Activated CD8-positive, alpha-beta memory T cell treated with anti-CD3 and anti-CD28 coated beads for 48 hours (primary cell): ENCODE measurements at places on chromosomes 5 and 9.

DNA sequence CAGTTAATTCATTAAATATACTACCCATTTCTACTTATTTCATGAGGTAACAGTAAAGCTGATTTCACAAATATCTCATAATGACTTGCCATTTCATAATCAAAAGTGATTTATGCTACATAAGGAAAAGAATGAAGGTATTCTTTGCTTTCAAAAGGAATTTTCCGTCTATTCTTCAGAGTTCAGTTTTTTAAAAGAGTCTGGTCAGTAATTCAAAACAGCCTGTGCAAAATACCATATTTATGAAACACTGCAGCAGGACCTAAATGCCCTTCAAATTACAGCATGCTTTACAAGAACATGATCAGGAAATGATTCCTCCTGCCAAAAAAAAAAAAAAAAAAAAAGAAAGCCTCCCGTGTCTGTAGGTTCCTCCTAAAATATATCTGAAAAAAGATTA, 154.7 kb downstream of the KIAA0825 start:
- no peak for DNase-seq

DNA sequence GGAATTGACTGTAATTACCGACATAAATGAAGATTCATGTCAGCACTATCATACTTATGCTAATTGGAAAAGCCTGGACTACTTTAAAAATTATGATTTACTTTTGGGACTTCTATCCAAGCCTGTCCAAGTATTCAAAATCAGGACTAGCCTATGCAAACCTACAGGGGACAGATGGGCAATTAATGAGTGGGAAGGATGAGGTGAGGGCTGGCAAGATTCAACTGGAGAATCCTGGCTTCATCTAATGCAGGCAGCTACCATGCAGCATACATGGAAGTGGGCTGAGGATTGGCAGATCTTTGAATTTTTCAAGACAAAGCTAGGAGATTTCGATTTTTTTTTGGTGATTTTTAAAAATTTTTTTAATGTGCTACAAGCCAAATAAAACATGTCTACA, 532.6 kb downstream of the CSNK1G3 start:
- no peak for DNase-seq

DNA sequence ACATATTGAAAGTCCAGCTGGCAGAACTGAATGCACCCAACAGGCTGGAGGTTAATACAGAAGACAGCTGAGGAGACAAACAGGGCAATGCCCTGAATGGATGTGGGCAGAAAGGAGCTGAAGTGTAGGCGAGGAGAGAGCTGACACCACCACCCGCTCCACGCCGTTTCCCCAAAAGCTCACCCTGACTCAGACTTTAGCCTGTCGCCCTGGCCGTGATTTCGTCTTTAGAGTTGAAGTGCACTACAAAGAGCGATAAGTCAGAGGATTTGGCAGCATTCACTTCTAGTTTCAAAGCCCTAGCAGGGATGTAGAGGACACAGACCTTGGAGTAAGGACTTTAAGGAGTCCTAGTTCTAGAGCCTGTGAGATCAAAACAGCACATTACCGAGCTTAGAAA, 2.2 kb upstream of the ERAP1 start:
- DNase-seq = no peak

DNA sequence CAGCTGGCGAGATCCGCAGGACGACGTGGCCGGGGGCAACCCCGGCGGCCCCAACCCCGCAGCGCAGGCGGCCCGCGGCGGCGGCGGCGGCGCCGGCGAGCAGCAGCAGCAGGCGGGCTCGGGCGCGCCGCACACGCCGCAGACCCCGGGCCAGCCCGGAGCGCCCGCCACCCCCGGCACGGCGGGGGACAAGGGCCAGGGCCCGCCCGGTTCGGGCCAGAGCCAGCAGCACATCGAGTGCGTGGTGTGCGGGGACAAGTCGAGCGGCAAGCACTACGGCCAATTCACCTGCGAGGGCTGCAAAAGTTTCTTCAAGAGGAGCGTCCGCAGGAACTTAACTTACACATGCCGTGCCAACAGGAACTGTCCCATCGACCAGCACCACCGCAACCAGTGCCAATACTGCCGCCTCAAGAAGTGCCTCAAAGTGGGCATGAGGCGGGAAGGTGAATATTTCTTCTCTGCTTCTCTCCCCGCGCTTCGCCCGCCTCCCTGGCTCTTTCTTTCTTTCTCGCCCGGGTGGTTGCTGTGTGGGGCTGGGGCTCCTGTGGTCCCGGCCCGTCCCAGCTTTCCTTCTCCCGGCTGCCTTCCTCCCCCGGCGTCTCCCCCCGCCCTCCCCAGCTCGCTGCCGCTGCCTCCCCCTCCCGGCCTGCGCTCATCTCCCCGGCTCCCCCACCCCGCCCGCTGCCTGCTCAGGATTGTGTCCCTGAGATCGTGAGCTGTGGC, 2.2 kb downstream of the NR2F1 start:
- DNase-seq = no peak

GRCh38 chr5:172506251-172506650, 51.9 kb upstream of the SH3PXD2B start:
- DNase-seq = no peak

DNA sequence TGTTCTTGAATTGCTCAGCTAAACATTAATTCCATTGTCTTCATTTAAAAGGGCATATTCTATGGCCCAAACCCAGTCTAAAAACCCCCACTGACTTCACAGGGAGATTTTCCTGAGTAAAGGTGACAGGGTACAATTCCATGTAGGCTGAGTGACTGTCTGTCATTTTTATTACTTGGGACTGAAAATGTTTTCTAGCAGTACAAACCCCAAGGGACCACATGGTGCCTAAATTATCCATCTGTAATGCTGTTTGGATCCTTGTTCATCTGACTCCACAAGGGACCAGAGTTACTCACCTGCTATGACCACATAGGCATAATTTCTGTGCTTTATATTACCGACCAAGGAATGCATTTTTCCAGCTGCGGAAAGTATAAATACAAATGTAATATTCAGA, 349.1 kb downstream of the ZNF608 start:
- DNase-seq = no peak
